Fibroblast of villous mesenchyme (primary cell): ENCODE measurements at places on chromosomes 11 and 22. TPM values are rescaled to one million over a fixed set of nuclear protein-coding genes. Genes with fewer than 3 reads are reported as not detected.

DNA sequence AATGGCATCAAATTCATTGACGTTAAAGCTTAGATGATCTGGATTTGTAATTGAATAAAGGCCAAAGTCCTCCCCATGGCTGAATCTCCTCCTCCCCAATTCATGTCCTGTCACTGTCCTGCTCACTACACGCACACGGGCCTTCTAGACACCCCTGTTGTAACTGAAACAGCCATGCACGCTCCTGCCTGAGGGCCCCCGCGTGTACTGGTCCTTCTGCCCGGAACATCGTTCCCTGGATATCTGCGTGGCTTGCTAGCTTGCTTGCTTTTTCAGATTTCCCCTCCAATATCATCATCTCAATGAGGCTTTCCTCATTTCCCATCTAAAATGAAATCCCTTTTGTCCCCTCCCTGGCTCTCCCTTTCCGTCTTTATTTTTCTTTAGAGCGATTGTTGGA is 15.3 kb downstream of the PKNOX2 start:
- DNase-seq, result no peak

DNA sequence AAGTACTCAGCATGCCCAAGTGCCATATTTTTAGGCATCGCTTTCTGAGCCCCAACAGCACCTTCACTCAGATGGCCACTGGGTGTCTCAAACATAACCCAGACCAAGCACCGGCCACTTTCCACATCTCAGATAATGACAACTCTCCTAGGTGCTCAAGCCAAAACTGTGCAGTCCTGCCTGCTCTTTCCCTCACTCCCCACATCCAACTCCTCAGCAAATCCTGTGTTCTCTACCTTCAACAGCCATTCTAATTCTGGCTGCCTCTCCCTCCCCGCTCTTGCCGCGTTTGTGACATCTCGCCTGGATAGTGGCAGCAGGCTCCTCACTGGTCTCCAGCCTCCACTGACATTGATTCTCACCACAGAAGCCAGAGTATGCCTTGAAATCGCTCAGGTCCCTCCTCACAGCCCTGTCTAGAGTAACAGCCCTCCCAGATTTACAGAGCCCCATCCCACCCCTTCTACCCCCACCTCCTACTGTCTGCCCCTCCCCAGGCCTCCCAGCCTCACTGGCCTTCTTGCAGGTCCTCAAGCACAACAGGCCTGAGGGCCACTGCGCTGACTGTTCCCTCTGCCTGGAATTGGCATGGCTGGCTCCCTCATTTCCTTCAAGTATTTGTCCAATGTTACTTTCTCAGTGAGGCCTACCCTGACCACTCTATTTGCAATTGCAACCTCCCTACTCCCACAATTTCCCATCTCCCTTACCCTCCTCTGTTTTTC is 1.3 kb upstream of the PHETA2 start:
- no peak for DNase-seq

DNA sequence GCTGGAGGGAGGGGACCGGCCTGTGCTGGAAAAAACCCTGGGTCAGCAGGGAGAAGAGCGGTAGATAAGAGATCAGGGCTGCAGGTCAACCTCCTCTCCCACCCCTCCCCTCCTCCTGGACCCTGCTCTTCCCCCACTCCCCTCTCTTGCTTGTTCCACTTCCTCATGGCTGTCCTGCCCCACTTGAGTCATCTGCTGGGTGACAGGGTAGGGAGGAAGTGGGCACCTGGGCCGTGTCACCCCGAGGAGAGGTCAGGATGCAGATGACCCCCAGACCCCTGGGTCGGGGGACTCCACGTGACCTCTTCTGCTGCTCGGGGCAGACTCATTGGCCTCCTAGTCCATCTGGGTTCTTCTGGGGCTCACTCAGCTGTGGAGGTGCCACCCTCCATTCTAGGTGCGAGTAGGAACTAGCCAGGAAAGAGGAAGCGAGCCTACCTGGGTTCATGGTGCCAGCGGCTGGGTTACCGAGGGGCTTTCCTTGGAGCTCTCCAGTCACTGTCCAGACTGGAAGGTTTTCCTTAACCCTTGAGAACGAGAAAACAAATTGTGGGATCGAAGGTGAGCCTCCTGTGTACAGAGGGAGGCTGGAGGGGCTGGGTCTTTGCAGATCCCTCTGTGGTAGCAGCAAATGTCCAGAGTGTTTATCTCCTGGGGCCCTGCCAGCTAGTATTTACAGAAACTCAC is 6.5 kb downstream of the APOL2 start:
- DNase-seq, result no peak

- DNase-seq, result no peak
Observed at GRCh38 chr11:104372111-104372510, 208.2 kb upstream of the PDGFD start.

- no peak for DNase-seq
Observed at GRCh38 chr11:14687943-14688627, 44.5 kb downstream of the PDE3B start.

GRCh38 chr22:23772649-23773473 is at the start of gene MMP11:
TSS of gene MMP11 (plus strand) at chr22:23772849. CDS start at chr22:23772871, 22 bp downstream.
- no peak for DNase-seq

DNA sequence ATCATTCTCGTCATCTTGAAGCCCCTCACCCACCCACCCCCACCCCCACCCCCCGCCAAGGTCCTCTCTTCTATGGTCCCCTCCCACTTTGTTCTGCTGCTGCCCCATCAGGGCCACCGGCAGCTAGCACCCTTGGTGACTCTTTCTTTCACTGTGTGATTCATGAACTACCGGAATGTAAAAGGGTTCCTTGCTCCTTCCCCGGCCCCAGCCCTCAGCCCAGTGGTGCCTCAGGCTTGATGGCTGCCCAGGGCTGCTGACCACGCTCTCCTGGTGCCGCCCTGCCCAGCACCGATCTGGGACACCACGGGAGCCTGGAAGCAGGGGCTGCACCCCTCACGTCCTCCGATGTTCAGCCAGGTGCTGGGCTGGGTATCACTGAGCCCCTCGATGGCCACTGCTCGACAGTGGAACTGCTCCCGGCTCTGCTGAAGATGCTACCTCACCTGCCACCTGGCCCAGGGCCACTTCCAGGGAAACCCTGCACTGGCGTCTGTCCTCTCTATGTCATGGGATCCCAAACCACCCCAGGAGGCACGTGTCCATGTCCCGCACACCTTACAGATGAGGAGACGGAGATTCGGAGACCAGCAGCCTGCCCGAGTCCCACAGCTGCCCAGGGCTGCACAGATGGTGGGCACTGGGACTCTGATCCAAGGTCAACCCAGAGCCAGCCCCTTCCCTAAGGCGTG is 39.7 kb downstream of the IGLL5 start:
- DNase-seq, result no peak

DNA sequence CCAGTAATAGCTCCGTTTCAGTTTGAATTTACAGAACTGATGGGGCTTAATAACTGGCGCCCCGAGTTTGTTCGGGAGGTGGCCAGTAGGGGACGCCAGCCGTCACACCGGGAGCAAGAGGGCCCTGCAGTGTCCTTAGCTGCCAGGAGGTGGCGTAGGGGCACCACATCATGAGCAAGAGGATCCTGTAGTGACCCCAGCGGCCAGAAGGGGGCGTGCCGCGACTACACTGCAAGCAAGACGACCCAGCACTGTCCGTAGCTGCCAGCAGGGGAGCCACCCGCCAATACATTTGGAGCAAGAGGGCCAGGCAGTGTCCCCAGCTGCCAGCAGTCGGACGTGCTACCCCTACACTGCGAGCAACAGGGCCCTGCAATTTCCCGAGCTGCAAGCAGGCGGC is 663.7 kb upstream of the B3GAT1 start:
- peak; percentile 95 for DNase-seq

DNA sequence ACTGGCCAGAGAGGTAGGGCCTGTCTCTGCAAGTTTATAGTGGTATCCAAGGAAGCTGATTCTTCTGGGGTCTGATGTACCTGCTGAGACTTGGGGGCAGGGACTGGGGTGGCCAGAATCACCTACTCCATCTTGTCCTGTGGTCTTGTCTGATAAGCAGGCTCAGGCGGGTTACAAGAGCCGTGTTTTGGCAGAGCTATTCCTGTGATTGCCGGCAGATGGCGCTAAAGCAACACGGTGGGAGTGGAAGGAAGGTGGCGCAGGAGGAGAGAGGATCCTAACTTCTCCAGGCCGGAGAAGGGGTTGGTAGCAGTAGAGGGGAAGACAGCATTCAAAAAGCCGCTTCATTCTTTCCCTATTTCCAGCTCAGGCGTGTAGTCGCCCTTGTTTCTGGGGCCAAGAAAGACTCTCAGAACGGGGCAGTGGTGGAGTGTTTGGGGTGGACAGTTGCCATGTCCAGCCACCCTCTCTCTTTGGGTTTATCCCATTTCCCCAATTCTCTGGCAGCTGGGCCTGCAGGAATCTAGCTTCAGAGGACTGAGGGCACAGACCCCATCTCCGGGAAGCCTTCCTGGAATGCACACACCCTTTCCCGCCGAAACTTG is 15.1 kb downstream of the CHRM1 start:
- peak; percentile 83 for DNase-seq

SSH3 gene
- total RNA-seq, result 16.1 and 21.2 TPM in 2 replicates

EMID1 gene
- under 0.01 and 0.32 TPM in 2 replicates for total RNA-seq

ZNF215 gene
- total RNA-seq, result 6.5 and 7.1 TPM in 2 replicates

MRGPRX3 gene
- total RNA-seq, result not detected in 2 replicates

CARD18 gene
- under 0.01 and 2.9 TPM in 2 replicates for total RNA-seq

CASP4 gene
- total RNA-seq, result 87.0 and 133 TPM in 2 replicates
